ENCODE measurements at places on chromosomes 5 and 9. TPM values are rescaled to one million over a fixed set of nuclear protein-coding genes. Genes with fewer than 3 reads are reported as not detected.

DNA sequence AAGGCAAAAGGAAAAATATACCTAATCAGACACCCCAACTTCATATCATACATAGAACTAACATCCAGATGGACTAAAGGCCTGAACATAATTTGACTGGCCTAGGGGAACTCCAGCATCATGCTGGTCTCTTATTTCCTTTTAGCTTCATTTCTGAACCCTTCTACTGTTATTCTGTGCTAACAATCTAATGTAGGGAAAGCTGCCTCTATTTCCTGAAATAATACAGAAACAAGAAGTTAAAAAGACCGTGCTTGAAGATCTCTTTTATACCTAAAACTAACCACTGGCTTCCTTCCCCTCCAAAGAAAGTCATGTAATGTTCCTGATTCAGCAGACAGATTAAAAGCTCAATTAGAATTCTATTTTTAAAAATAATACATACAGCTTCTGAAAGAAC, 36.7 kb downstream of the LPAR1 start:
- no peak for DNase-seq

DNA sequence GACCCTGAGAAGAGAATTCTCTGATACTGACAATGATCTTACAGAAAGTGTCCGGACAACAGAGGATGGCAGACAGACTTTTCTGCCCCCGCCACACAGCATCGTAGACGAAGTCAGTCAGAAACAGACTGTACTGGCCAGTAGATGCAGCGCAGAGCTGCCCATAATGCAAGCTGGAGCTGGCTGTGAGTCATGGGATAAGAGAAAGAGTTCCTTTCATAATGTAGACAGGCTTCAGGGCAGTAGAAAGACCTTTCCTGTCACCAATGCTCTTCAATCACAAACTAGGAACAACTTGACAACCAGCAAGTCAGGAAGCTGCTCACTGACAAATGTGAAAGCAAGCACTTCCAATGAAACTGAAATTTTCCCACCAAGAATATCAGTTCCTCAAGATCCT, 5.1 kb downstream of the SPATA31D1 start:
- no peak for DNase-seq

- peak; percentile 52 for DNase-seq
Measured at GRCh38 chr9:101486693-101487442, 46.8 kb upstream of the RNF20 start.

DNA sequence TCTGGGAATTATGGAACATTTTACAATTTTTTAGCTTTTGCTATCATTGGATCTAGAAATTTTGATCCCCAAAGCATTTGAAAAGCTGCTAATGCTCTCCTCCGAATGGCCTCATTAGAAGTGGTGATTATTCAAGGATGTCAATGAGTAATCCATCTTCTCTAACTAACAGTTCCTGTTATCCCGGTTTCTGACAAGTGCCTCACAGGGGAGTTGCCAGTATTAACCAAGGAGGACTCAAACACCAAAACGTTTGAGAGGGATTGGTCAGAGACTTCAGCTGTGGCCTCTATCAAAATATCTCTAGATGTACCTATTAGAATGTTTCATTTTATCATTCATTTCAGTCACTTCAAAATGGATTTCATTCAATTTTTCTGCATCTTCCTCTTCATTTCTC, 208.3 kb upstream of the ITGA1 start:
- no peak for DNase-seq

Gene ADAMTSL1
- polyA plus RNA-seq: 32.9 TPM

DNA sequence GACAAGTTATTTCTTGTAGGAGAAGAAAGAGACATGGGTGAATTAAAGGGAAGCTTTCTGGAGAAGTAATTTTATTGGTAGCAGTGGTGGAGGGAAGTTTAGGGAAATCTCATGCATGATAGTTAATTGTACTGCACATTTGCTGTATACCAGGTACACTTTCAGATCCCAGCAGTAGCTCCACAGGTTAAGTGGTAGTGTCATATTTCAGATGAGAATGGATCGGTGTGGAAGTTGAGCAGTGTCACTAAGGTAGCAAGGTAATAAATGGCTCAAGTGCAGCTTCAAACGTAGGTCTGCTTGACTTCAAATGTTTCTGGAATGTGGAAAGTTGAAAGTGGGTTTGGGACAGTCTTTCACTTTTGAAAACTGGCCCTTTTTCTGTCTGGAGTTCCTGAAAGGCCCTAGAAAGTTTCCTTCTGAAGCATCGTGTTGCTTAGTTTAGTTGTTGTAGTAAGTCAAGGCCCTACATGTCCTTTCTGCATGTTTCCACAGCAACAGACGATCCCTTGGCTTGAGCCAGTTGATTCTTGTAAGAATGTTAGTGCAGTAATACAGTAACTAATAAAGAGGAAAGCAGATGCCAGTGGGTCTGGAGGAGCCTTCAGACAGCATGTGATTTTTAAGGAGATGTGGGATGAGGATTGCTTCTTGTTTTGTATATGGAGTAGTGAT, 3.7 kb downstream of the CLTA start:
- DNase-seq: peak; percentile 63

DNA sequence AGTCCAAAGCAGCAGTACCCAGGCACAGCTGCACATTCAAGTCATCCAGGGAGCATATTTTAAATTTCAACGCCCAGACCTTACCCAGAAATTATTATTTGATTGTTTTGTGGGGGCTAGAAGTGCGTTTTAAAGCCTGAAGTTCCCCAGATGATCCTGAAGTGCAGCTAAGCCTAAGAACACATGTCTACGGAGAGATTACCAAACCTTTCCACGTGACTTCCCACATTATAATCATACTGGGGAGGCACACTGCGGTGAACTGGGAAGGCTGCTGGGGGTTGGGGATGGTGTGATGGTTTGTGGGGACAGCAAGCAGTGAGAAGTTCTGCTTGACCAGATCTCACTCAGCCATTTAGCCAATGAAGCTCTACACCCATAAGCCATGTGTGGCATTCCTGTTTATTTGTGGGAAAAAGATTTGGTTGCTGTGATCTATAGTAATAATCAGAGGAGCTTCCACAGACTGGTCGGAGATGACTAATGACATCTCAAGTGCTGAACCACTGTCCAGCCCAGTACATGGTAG, 93.4 kb upstream of the CDH6 start:
- no peak for DNase-seq

DNA sequence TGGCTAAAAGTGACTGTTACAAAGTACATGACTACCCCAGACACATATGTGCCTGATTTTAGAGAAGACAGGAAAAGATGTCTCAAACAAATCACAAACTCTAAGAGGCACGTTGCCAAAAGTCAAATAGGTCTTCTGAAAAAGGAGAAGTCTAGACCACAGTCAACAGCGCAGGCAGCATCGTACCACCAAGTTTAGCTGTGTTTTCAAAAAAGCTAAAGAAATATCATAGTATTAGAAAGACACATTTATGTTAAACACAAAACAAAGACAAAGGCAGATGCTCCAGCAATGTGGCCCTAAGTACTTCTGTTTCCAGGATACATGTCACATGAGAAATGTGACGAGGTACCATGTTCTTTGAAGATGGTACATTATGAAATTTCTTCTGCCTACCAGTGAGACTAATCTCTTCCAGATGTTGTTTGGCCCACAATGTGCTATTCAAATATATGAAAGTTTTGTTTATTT, 43.5 kb downstream of the LPAR1 start:
- peak; percentile 64 for DNase-seq

GRCh38 chr5:149912226-149912871, 32.2 kb downstream of the PDE6A start:
- no peak for DNase-seq

- DNase-seq: no peak
Measured at GRCh38 chr5:108109059-108109458, 272.8 kb downstream of the FBXL17 start.
